ENCODE measurements at places on chromosomes 16 and 17. TPM values are rescaled to one million over a fixed set of nuclear protein-coding genes. Genes with fewer than 3 reads are reported as not detected.

- peak; percentile 37 for DNase-seq
Measured at GRCh38 chr17:60798576-60798975, 120.9 kb downstream of the BCAS3 start.

GRCh38 chr17:45046537-45047125 lies 4.8 kb downstream of the DCAKD start:
- no peak for DNase-seq

- no peak for DNase-seq
Measured at GRCh38 chr16:10850478-10850850, 26.5 kb upstream of the CIITA start.

- DNase-seq = no peak
Measured at GRCh38 chr17:66777689-66778225, 57.2 kb upstream of the CACNG5 start.

DNA sequence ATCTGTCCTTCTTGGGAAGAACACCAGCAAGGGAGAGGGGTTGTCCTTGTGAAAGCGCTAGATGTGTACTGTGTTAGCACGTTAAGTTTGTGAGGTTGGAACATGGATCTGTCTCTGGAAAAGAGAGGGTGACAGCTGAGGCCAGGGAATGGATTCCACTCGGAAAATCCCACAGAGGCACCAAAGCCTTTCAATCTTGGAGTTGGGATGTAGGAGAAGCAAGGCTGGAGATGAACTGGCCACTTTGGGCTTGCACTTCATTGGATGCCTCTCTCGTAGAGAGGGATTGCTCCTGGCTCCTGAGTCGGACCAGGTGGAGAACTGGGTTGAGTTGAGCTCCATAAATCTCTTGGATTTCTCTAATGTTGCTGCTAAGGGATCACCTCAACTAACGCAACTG lies 67.2 kb downstream of the CCDC182 start:
- no peak for DNase-seq

- no peak for DNase-seq
Measured at GRCh38 chr16:48462106-48462740, 77.0 kb upstream of the SIAH1 start.

- no peak for DNase-seq
Measured at GRCh38 chr17:58052407-58052806, 30.8 kb upstream of the DYNLL2 start.

DNA sequence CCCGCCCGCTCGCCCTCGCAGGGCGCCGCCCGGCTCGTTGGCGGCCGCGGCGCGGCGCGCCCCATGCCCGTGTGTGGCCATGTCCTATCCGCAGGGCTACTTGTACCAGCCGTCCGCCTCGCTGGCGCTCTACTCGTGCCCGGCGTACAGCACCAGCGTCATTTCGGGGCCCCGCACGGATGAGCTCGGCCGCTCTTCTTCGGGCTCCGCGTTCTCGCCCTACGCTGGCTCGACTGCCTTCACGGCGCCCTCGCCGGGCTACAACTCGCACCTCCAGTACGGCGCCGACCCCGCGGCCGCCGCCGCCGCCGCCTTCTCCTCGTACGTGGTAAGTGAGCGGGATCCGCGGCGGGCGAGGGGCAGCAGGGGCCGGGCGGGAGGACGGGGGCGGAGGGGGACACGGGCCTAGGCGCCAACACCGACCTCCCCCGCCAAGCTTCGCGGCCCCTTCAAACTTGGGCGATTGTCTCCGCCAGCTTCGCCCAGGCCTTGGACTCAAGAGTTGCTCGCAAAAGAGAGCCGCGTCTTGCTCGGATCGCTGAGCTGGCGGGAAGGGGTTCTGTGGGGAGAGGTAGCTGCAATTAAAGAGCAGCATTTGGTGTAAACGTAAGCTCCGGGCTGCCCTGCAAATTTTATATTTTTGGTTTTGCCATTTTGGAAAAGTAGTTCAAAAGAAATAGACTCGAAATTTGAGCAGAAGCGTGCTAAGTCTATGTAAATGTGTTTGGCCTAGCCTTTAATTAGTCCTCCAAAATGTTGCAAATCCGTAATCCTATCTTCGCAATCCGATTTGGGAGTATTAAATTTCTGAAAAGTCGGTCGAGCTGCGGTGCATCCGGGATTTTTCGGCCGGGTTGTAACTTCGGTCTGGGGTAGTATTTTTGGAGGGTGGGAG lies 702 bp downstream of the IRX5 start:
- peak; percentile 68 for DNase-seq

GRCh38 chr17:59427425-59427921 lies 96.0 kb downstream of the YPEL2 start:
- DNase-seq = peak; percentile 61

- DNase-seq = no peak
Measured at GRCh38 chr16:15732416-15732815, 82.4 kb downstream of the NDE1 start.

DNA sequence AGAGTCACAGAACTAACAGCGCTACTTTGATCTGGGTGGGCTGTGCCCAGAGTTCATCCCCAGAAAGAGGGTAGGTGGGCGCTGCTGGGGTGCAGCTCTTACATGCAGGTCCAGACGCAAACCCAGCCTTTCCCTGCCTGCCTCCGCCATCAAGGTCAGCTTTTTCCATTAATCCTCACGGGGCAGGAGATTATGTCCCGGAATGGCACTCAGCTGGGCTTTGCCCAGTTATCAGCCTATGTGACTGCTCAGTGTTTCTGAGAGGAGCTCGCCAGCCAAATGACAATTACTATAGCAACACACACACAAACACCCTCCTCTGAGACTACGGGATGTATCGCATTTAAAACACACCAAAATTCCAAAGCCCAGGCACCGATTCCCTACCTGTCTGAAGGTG lies 20.1 kb downstream of the GLYR1 start:
- DNase-seq = no peak

DNA sequence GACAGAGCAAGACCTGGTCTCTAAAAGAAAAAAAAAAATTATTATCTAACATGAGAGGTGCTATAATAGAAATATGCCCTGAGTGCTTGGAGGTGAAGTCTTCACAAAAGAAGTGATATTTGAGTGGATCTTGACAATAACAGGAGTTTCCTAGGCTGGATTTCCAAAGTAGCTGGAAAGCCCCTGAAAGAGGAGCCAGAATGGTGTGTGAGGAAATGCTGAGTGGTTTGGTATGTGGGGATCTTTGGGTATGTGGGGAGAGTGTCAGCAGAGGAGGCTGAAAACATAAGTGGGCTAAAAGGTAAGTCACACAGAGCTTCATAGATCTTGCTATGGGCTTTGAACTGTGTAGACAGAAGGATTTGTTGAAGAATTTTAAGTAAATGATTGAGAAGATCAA lies 100.1 kb downstream of the YPEL2 start:
- DNase-seq = no peak

- DNase-seq = no peak
Measured at GRCh38 chr16:55240888-55241287, 83.1 kb upstream of the IRX6 start.

DNA sequence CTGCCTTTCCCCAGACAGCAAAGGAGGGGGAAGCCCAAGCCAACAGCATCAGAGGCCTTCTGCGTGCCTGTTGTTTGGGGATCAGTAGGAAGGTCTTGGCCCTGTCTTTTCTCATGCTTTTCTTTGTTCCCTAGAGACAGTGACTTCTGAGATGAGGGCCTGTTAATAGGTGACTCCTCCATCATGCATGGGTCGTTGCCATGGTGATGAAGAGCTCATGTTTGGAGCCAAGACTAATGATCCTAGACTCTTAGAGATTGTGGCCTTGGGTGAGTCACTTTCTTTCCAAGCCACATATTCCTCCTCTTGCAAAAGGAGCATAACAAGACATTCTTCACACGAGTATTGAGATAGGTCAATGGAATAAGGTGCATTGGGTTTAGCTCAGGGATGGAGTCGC lies 201.1 kb upstream of the ASIC2 start:
- no peak for DNase-seq

The IRF8 gene
- 235 TPM for total RNA-seq

The GPR142 gene
- 0.28 TPM for total RNA-seq

The TERB1 gene
- 0.37 TPM for total RNA-seq

The DNAJA2 gene
- 84.2 TPM for total RNA-seq

The AANAT gene
- total RNA-seq = not detected

The DYNLRB2 gene
- total RNA-seq = not detected

The PIPOX gene
- 1.2 TPM for total RNA-seq

The KRT39 gene
- not detected for total RNA-seq
